ENCODE measurements at places on chromosomes 1 and 21.

DNA sequence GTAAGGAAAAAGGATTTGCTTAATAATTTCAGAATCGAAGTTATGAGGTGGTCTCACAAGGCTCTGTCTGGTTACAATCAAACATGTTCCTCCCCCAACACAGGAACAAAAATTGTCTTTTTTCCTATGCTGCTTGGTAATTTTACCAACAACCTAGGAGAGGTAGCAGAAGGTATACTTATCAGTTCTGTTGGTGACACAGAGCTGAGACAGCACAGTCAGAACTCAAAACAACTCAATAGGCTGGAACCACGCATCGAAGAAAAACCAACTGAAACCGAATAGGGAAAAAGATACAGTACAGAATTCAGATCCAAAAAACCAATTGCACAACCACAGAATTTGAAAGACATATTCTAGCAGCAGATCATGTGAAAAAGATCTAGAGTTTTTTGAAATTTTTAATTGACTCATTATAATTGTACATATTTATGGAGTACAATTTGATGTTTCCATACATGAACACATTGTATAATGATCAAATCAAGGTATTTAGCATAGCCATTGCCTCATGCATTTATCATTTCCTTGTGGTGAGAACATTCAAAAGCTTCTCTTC, 3.8 kb downstream of the G0S2 start:
- DNase-seq, result no peak

DNA sequence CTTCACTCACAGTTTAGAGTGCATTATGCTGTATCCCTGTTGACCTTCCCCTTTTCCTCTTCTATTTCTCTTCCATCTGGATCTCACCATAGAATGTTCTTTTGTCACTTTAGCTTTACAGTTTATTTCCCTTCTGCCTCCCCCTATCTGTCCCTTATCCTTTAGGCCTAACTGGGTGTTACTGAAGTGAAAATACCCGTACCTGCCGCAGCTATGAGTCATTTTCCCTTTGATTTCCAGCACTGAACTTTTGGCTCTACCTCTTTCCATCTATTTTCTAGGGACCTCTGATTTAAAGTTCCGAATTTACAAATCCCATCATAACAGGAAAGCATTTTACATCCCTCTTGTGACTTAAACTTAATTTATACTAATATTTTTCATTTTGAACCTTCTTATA, 19.7 kb downstream of the ITSN1 start:
- no peak for DNase-seq

- DNase-seq, result no peak
These were observed 61.5 kb downstream of the CD58 start for GRCh38 chr1:116508984-116509980.

DNA sequence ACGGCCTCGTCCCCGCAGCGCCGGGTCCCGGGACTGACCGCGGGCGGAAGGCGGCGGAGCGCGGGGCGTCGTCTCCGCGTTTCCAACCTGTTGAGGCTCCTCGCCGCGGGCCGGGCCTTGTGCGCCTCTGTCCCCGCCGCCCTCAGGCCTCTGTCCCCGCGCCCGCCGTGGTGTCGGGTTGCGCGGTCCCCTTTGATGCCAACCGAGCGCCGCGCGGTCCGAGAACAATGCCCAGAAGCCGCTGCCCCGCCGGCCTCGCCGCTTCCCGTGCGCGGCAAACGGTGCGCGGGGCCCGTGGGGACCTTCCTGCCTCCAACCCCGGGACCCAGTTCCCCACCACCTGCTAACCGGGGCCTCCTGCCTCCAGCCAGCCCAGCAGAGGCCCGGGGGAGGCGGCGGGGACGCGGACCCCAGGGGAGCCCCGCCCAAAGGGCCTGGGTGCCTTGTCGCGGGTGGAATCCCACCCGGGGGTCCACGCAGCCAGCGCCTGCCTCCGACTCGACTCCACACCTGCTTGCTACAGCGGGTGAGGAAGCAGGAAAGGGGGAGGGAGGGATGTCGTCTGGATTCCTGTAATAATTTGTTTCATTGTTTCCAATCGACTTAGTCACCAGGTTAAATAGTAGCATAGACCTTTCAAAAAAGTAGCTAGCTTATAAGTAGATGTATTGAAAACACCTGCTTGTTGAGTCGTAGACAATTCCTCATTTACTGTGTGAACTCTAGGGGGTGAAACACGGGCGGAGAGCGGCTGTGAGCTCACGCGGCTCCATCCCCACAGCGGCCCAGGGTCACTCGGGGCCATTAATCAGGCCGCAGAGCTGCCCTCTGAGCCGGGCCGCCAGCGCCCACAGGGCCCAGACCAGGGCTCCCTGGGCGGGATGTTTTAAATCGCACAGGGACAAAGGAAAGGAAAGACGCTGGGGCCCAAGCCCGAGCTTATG, 1.1 kb downstream of the COL18A1 start:
- DNase-seq, result peak; percentile 6

- DNase-seq, result no peak
These were observed 390.7 kb upstream of the ZP4 start for GRCh38 chr1:238281418-238281817.

GRCh38 chr1:77605246-77606026, 77.0 kb downstream of the ZZZ3 start:
- DNase-seq, result no peak

DNA sequence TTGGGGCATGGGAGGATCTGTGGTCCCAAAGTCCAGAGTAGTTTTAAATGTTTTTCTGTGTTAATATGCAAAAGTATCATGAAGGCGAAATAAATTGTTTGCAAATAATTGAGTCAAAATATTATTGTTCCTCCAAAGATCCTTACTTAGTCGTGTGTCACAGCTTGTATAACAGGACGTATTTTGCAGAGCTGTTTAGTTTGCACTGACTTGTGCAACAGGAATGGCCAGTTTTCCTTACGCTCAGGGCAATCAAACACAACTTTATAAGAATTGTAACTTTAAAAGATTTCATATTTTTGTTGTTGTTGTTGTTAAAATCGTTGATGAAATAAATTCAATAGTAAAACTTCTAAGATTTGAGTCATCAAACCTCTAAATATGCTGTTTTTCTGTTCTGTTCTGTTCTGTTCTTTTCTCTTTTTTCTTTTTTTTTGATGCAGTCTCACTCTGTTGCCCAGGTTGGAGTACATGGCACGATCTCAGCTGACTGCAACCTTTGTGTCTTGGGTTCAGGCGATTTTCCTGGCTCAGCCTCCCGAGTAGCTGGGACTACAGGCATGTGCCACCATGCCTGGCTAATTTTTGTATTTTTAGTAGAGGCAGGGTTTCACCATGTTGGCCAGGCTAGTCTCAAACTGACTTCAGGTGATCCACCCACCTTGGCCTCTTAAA, 60.6 kb downstream of the UCK2 start:
- no peak for DNase-seq

DNA sequence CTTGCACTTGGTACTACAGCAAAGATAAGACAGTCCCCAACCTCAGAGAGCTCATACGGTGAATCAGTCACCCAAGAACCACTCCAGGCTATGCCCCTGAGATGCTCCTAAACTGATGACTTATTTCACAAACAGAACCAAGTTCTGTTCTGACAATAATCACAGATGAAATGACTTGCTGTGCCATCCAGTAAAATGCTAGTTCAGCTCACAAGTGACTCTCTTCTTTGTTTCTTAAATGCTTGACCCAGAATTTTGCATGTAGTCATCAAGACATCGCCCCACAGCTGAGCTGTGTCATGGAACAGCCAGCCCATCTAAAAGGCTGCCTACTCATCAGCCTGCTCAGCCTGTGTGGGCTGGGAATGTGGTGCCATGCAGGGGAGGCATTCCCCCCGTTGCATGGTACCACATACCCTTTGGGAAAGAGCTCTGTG, 6.1 kb upstream of the SLC19A2 start:
- DNase-seq, result no peak

GRCh38 chr1:217661407-217661806, 30.3 kb downstream of the SPATA17 start:
- DNase-seq, result no peak
